A549 treated with CpdA at 1 μM for 4 hours (cell line): ENCODE measurements at places on chromosomes 6 and 20. TPM values are rescaled to one million over a fixed set of nuclear protein-coding genes. Genes with fewer than 3 reads are reported as not detected.

The KIAA1755 gene
- 0.07 to 0.28 TPM (median 0.19 TPM) in 5 replicates for total RNA-seq

The HLA-B gene
- total RNA-seq: 15.2 to 27.1 TPM (median 25.9 TPM) in 5 replicates

The KCNK17 gene
- total RNA-seq: not detected in 5 replicates

The OR2J3 gene
- total RNA-seq: not detected in 5 replicates

The WASF1 gene
- total RNA-seq: 11.0 to 14.6 TPM (median 12.3 TPM) in 5 replicates

The MARCKS gene
- total RNA-seq: 15.6 to 26.2 TPM (median 20.5 TPM) in 5 replicates

The SFT2D1 gene
- total RNA-seq: 34.0 to 43.3 TPM (median 41.7 TPM) in 5 replicates
